ENCODE measurements at places on chromosomes 3 and 15.

DNA sequence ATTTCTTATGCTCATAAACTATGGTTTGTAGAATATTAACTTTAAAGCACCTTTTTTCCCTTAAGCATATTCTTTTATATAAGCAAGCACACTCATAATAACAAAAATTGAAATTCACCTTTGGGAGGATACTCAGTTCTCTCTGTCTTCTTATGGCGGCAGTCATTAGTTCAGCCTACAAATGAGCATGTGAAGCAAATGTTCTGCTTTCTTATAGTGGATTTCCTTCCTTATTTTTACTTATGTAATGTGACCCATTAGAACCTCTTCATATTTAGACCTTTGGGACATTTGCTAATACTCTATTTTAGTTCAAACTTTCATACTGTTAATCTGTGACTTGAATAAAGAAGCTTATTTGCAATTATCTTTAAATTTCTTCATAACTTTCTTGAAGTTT lies at the start of gene P2RY13:
TSS of gene P2RY13 (minus strand) at position 187 of the 400 bp plus-strand sequence. CDS start at position 166, 21 bp downstream.
- peaks cover 7% of the 10 kb centered on the region for H3K4me1 ChIP-seq
- no peaks in the 10 kb centered on the region for H3K36me3 ChIP-seq
- H3K27ac ChIP-seq: no peak within 1 kb of the TSS

DNA sequence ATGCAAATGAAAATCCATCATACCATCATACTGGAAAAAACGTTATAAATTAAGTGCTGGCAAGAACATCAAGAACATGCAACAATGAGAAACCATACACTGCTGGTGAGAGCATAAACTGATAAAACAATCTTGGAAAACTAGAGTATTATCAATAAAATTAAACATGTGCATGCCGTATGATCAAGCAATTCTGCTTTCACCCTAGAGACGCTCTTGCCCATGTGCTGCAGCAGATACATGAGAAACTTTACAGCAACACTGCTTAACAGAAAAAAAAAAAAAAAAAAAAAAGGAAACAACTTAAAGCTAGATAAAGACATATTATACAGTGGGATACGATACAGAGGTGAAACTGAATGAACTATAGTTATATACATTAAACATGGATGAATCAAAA lies 21.8 kb downstream of the SPG11 start:
- H3K4me1 ChIP-seq: no peaks in the 10 kb centered on the region
- H3K4me3 ChIP-seq: no peak overlapping the region
- no peaks in the 10 kb centered on the region for H3K27me3 ChIP-seq
- H3K36me3 ChIP-seq: peaks cover 41% of the 10 kb centered on the region

- H3K27ac ChIP-seq: no peak overlapping the region
- DNase-seq: no peak
- H3K36me3 ChIP-seq: peaks cover 73% of the 10 kb centered on the region
- H3K27me3 ChIP-seq: no peaks in the 10 kb centered on the region
Measured at GRCh38 chr3:185623939-185624665, 38.0 kb downstream of the SENP2 start.

DNA sequence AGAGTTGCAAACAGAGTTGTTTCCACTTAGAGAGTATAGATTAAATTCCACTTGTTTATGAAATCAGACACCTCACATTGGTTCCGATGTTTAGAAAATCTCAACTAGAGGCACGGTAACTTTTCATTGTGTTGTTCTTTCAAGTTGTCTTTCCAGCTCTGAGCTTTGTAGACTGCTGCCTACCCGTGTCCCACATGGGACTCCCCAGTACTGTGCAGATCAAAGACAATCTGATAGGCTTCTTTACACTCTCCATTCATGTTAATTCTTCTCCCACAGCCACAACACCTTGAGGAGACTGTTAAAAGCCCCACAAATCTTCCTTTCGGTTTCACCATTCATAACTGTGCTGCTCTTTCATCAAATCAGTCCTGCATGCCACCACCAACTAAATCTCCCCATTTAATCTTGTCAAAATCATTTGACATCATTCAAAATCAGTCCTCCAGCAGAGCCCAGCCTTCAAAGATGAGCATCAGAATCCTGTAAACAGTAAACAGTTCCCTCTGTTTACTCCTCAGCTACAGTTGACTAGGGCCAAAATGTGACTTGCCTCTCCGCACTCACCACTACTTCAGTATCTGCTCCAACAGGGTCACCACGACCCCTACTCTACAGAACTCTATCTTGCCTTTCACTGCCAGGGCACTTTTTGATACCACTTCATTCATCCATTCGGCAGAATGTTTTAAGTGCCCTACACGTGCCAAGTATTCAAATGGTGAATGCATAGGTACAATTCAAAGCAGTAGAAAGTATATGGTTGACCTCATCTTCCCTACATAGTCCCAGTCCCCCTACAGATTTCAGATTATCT lies 8.3 kb downstream of the ANXA2 start:
- H3K27me3 ChIP-seq: no peaks in the 10 kb centered on the region
- H3K4me3 ChIP-seq: peak overlapping the region; percentile 6
- H3K36me3 ChIP-seq: no peaks in the 10 kb centered on the region
- peaks cover 83% of the 10 kb centered on the region for H3K4me1 ChIP-seq

DNA sequence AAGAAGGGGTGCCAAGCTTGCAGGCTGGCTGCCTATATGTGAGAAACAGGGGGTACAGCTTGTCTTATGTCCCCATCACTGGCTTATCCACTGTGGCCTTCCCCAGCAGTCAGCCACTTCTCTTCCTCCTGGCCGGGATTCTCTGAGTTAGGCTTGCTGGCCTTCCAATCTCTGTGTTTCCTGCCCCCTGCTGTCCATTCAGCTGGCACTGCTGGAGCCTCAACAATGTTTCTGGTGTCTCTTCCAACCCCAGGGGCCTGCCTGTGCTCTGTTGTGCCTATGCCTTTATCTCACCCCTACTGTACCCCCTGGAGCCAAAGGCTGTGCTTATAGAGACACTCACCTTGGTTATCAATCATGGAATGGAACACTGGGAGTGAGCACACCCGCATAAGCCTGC lies 36.5 kb downstream of the ANAPC13 start:
- no peaks in the 10 kb centered on the region for H3K27me3 ChIP-seq
- peak; percentile 41 for DNase-seq
- H3K4me1 ChIP-seq: no peaks in the 10 kb centered on the region

DNA sequence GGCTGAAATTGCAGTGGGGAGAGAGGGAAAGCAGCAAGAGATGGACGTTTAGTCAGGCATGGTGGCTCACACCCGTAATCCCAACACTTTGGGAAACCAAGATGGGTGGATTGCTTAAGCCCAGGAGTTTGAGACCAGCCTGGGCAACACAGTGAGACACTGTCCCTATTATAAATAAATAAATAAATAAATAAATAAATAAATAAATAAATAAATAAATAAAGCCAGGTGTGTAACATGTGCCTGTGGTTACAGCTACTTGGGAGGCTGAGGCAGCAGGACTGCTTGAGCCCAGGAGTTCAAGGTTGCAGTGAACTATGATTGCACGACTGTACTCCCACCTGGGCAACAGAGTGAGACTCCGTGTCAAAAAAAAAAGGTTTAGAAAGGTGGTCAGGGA lies 54.0 kb upstream of the ARPP19 start:
- DNase-seq: no peak
- no peaks in the 10 kb centered on the region for H3K27me3 ChIP-seq
- H3K4me3 ChIP-seq: no peak overlapping the region
- H3K4me1 ChIP-seq: no peaks in the 10 kb centered on the region
- no peak overlapping the region for H3K27ac ChIP-seq
